ENCODE measurements at places on chromosomes 1 and 21.

DNA sequence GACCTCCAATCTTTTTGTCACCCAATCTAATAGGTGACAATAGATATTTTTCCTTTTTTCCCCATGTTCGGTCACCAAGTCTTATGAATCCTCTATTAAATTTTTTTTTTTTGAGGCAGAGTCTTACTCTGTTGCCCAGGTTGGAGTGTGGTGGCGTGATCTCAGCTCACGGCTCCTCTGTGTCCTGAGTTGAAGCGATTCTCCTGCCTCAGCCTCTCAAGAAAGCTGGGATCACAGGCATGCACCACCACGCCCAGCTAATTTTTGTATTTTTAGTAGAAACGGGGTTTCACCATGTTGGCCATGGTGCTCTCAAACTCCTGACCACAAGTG, 42.5 kb upstream of the MTF1 start:
- no peak for DNase-seq

DNA sequence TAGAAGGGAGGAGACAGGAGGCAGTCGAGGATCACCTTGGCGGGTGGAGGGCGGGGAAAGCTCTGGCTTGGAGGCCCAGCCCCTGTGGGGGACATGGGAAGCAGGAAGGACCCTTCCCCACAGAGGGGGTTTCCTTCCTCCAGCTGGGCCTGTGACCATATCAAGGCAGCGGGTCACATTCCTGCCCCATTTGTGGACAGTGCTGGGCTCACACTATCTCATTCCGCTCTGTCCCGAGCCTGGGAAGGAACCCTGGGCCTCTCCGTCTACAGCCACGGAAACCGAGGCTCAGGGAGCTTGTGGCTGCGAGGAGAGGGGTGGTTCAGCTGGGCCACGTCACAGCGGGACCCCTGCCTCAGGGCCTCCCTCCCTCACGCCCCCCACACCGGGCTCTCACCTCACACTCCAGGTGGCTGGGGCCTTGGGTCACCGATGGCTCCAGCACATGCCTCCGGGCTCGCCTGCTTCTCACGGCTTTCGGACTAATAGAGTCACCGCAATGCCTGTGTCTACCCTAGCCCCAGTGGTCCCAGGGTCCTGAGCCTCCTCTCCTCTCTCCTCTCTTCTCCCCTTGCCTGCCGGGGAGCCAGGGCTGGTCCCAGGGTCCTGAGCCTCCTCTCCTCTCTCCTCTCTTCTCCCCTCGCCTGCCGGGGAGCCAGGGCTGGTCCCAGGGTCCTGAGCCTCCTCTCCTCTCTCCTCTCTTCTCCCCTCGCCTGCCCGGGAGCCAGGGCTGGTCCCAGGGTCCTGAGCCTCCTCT, 56.4 kb downstream of the SLC19A1 start:
- DNase-seq, result no peak

- DNase-seq, result no peak
These were observed 173.0 kb downstream of the GABPA start for GRCh38 chr21:25907573-25908275.

DNA sequence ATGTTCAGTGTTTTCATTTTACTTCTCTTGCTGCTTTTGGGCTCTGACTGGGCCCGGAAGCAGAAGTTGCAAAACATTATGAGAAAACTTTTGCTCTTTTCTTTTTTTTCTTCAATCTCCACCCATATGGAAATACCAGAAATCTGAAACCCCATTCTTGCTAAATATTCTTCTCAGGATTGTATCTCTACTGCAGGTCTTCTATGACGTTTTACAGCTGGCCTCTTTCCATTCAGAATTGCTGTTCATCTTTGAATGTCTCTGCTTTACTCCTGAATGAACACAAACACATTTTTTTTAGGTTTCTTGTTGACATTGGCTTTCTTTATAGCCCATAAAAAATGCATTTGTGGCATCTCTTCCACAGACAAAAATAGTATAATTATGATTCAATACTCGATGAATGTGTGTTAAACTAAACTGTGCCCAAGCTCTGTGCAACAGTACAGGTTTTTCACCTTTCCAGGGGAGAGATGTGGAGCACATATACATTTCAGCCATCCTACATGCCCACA, 18.8 kb downstream of the PTPRC start:
- no peak for DNase-seq

- DNase-seq, result no peak
These were observed 20.3 kb downstream of the PADI6 start for GRCh38 chr1:17392199-17392740.

DNA sequence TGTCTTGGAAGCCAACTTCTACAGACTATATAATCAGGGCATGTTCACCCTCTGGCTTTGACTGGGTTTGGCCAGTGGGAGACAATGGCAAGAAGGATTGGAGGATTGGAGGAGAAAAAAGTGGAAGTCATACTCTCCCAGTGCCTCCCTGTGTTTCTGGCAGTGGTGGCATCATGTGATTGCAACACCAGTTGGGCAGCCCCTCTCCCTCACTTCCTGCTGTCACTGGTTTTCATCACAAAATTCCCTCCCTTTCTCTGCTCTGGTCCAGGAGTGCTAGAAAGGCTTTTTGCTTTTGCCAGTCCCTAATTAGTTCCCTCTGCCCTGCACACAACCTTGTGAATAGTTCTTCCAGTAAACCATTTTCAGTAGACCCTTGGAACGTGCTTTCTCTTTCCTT, 3.7 kb upstream of the QSOX1 start:
- no peak for DNase-seq

GRCh38 chr1:42392967-42393848, 12.6 kb downstream of the RIMKLA start:
- DNase-seq, result no peak
